CD4-positive, alpha-beta memory T cell (primary cell): ENCODE measurements at places on chromosomes 5 and 9.

DNA sequence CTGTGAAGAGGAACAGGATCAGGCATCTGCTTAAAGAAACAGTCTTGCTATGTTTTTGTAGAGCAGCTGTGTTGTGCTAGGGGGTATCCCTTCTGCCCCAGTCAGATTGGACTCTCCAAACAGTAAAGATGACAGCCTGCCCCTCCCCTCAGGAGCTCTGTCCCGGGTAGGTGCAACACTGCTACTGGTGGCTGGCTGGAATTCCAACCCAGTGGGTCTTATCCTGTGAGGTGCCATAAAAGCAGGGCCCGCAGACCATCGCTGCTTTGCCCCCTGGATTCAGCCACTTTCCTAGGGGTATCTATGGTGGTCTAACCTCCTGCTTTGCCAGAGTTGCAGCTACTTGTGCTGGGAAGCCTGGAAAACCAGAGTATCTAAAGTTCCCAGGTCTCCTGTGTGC lies 114.6 kb upstream of the PPP1R2B start:
- DNase-seq: no peak
- H3K36me3 ChIP-seq: no peaks in the 10 kb centered on the region
- H3K4me3 ChIP-seq: no peak overlapping the region
- no peak overlapping the region for H3K27ac ChIP-seq
- H3K4me1 ChIP-seq: no peaks in the 10 kb centered on the region

DNA sequence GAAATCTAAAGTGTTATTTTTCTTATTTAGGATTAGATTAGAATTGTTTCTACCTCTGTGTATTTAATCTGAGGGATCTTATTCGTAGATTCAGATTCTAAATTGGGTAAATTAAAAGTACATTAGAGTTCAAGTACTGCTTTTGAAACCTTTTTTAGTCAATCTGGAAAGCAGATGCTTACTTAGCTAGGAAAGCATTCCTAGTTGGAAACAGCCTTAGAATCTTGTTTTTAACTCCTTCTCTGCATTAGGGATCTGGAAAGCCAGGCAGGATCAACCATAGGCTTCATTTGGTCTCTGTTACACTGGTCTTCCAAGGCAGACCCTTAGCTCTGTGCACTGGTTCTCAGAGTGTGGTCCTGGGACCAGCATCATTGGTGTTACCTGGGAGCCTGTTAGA lies 247.4 kb downstream of the NR3C1 start:
- H3K27me3 ChIP-seq: no peaks in the 10 kb centered on the region
- H3K36me3 ChIP-seq: no peaks in the 10 kb centered on the region
- no peak for DNase-seq
- H3K27ac ChIP-seq: no peak overlapping the region

GRCh38 chr5:7869474-7870136 lies 657 bp downstream of the MTRR start:
- H3K4me1 ChIP-seq: peaks cover 73% of the 10 kb centered on the region
- no peak for DNase-seq
- peak overlapping the region; percentile 62 for H3K4me3 ChIP-seq
- peak overlapping the region; percentile 84 for H3K27ac ChIP-seq
- no peaks in the 10 kb centered on the region for H3K27me3 ChIP-seq

GRCh38 chr9:20048437-20048836 lies 259.6 kb upstream of the SLC24A2 start:
- peaks cover 11% of the 10 kb centered on the region for H3K4me1 ChIP-seq
- no peak overlapping the region for H3K27ac ChIP-seq
- no peaks in the 10 kb centered on the region for H3K27me3 ChIP-seq
- H3K36me3 ChIP-seq: no peaks in the 10 kb centered on the region
- no peak for DNase-seq
- no peak overlapping the region for H3K4me3 ChIP-seq

DNA sequence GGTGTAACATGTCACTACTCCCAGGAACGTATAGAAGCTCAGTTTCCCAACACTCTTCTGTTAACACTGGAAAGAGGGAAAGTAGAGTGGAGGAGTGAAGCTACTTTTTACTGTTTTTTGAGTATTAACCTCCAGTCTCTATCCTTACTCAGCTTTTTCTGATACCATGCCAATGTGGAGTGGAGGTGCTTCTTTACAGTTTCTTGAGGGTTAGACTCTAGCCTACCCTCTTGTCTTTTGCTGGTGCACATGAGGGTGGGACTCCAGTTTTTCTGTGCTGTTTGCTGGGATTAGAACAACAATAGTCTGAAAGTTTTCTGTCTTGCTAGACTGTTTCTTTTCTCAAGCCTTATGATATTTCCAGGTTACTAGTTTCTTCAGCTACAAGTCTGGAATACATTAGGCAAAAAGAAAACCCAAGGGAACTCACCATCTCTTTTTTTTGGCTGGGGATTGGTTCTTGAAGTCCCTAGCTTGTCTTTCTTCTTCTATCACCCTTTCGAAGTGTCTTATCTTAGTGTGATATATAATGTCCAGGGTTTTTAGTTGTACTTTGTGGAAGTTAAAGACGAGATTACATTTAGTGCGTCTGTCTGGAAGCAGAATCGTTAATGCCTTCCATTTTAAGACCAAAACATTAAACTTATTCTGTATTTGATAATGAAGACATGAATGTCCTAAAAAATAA lies 35.9 kb downstream of the PRR16 start:
- no peak overlapping the region for H3K4me3 ChIP-seq
- H3K36me3 ChIP-seq: no peaks in the 10 kb centered on the region
- no peaks in the 10 kb centered on the region for H3K27me3 ChIP-seq
- no peaks in the 10 kb centered on the region for H3K4me1 ChIP-seq

- H3K4me3 ChIP-seq: peak overlapping the region; percentile 69
- peak overlapping the region; percentile 65 for H3K27ac ChIP-seq
- peaks cover 55% of the 10 kb centered on the region for H3K4me1 ChIP-seq
- H3K36me3 ChIP-seq: no peaks in the 10 kb centered on the region
These were observed 782 bp downstream of the BICD2 start for GRCh38 chr9:92763721-92764380.

GRCh38 chr5:179873588-179874110 lies 15.0 kb upstream of the MRNIP start:
- no peak overlapping the region for H3K4me3 ChIP-seq
- no peak overlapping the region for H3K27ac ChIP-seq
- H3K4me1 ChIP-seq: no peaks in the 10 kb centered on the region
- no peak for DNase-seq
- H3K36me3 ChIP-seq: peaks cover 22% of the 10 kb centered on the region

DNA sequence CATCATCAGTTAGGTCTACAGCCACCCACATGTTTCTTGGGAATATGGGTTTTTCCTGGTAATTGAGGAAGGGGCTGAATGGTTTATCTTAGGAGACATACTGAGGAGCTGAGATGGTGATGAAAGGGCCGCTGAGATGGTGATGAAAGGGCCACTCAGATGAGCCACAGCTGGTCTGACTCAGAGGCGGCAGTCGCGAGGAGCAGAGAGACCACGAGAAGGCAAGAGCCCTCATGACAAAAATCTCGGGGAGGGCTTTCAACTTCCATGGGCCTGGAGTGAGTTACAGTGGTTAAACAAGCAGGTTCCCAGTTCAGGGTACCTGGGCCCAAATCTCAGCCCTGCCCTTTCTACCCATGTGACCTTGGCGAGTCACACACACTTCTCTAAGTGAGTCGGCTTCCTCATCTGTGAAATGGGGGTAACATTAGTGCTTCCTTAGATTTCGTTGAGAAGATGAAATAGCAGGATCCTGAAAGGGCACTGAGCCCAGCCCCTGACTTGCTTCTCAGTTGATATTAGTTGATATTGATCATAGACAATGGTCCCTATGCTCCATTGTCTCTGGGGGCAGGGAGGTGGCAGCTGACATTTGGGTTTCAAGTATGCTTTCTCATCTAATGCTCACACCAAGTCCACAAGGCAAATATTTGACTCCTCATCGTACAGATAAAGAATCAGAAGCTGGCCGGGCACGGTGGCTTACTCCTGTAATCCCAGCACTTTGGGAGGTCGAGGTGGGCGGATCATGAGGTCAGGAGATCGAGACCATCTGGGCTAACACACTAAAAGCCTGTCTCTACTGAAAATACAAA lies 169.5 kb downstream of the RGS3 start:
- no peak for DNase-seq
- no peak overlapping the region for H3K27ac ChIP-seq
- H3K36me3 ChIP-seq: no peaks in the 10 kb centered on the region
- H3K4me3 ChIP-seq: no peak overlapping the region
- H3K27me3 ChIP-seq: no peaks in the 10 kb centered on the region
- no peaks in the 10 kb centered on the region for H3K4me1 ChIP-seq

GRCh38 chr9:121302341-121302740 lies 34.4 kb downstream of the GSN start:
- no peaks in the 10 kb centered on the region for H3K36me3 ChIP-seq
- no peak overlapping the region for H3K4me3 ChIP-seq
- DNase-seq: no peak
- peaks cover 9% of the 10 kb centered on the region for H3K4me1 ChIP-seq

GRCh38 chr9:127915325-127915752 lies 1.5 kb downstream of the ST6GALNAC4 start:
- no peaks in the 10 kb centered on the region for H3K36me3 ChIP-seq
- H3K27me3 ChIP-seq: no peaks in the 10 kb centered on the region
- no peak overlapping the region for H3K4me3 ChIP-seq

DNA sequence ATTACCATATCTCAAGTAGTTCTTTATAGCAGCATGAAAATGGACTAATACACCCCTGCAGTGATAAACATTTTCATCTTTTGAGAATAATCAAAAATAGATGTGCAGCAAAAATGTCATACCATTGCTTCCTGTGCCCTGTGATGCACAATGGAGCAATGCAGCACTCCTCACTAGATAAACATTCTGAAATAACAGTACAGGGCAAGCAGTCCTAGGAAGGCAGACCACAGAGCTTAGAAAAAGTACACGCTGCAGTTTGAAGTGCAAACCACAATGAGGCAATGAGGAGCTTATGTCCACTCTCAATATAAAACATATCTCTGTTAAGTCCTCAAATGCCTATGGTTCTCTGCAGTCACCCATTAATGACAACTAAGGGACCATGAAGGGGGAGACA lies 367.6 kb downstream of the PDE4D start:
- no peaks in the 10 kb centered on the region for H3K36me3 ChIP-seq
- H3K27me3 ChIP-seq: no peaks in the 10 kb centered on the region
- H3K4me1 ChIP-seq: no peaks in the 10 kb centered on the region
- DNase-seq: no peak
- H3K4me3 ChIP-seq: no peak overlapping the region

- DNase-seq: no peak
- no peak overlapping the region for H3K27ac ChIP-seq
- no peaks in the 10 kb centered on the region for H3K27me3 ChIP-seq
- no peak overlapping the region for H3K4me3 ChIP-seq
- H3K36me3 ChIP-seq: no peaks in the 10 kb centered on the region
- H3K4me1 ChIP-seq: peaks cover 15% of the 10 kb centered on the region
These were observed 71.5 kb downstream of the ARHGAP26 start for GRCh38 chr5:142841511-142842265.

- H3K27ac ChIP-seq: no peak overlapping the region
- H3K36me3 ChIP-seq: no peaks in the 10 kb centered on the region
- no peak for DNase-seq
- no peak overlapping the region for H3K4me3 ChIP-seq
- no peaks in the 10 kb centered on the region for H3K27me3 ChIP-seq
- no peaks in the 10 kb centered on the region for H3K4me1 ChIP-seq
These were observed 140.2 kb downstream of the SH3GL2 start for GRCh38 chr9:17719053-17719452.

DNA sequence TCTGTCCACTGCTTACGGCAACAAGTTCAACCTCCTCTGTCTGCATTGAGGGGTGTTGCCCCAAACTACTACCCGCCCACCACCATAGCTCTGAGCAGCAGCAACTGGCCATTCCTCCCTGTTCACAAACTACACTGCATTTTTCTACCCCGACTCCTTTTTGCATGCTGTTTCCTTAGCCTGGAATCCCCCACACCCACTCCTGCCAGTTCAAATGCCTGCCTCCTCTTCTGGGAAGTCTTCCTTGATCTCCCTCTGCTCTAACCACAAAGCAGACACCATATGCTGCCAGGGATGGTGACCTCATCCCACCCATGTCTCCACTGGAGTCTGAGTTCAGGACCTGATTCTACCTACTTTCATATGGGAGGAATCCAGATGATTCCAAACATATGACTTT lies 13.3 kb downstream of the ALDH1B1 start:
- no peaks in the 10 kb centered on the region for H3K4me1 ChIP-seq
- no peak overlapping the region for H3K4me3 ChIP-seq
- no peaks in the 10 kb centered on the region for H3K27me3 ChIP-seq
- H3K36me3 ChIP-seq: no peaks in the 10 kb centered on the region
- H3K27ac ChIP-seq: no peak overlapping the region

DNA sequence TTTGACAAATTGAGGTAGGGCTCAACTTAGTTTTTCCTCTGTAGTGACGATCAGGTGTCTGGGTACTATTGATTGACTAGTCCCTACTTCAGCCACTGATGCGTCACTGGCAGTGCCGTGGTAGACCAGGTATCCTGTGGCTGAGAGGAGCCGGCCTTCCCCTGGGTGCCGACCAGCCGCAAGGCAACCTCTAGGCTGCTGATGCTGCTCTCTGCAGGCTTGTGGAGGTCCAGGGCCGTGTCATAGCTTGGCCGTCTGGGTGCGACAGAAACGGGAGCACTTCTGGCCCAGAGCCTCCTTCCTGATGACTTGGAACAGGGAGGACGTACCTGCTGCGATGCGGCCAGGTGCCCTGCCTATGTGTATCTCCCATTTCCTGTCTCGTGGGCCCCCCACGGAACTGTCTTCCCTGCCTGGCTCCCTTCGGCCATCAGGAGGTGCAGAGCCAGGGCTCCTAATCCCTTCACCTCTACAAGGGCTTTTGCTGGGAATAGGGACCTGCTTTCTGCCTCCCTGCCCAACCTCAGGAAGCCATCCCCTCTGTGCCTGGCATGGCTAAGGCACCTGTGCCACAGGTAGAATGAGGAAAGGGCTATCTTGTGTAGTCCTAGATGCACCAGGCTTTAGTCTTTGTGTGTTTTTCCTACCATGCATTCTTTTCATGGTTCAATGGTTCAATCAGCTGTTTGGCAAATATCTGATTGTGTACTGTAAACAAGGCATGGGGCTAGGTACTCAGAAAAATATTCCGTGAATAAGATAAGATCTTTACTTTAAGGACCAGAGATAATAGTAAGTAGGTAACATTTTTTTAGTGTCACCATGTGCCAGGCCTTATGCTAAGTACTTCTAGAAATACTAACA lies 44.6 kb downstream of the MVB12B start:
- no peak for DNase-seq
- H3K27me3 ChIP-seq: no peaks in the 10 kb centered on the region
- H3K36me3 ChIP-seq: no peaks in the 10 kb centered on the region
- no peak overlapping the region for H3K4me3 ChIP-seq
- no peaks in the 10 kb centered on the region for H3K4me1 ChIP-seq

DNA sequence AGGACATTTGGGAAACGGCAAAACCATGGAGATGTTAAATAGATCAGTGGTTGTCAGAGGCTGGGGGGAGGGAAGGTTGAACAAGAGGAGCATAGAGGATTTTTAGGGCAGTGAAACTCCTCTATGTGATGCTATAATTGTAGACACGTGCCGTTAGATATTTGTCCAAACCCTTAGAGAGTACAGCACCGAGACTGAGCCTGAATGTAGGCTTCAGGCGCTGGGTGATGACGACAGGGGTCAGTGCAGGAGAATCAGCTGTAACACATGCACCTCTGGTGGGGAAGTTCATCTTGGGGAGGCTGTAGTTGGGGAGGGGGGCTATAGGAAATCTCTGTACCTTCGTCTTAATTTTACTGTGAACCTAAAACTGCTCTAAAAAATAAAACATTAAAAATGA lies 22.2 kb upstream of the CLPTM1L start:
- H3K4me1 ChIP-seq: no peaks in the 10 kb centered on the region
- no peak overlapping the region for H3K4me3 ChIP-seq
- H3K27ac ChIP-seq: no peak overlapping the region
- DNase-seq: no peak
